ENCODE measurements at places on chromosomes 1 and 21.

DNA sequence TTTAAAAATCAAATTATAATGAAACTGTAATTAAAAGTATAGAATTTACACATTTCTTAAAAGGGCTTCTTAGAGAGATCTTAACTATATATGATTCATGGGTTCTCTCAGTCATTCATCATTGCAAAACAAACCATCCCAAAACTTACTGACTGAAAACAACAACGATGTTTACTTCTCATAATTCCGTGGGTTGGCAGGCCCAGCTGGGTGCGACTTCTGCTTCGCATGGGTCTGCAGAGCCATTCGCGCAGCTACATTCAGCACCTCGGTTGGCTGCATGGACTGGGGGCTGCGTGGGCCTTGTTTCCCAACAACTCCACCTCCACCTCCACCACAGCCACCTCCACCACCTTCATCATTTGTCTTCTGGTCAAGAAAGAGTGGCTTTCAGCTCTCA, 4.0 kb downstream of the SLAMF8 start:
- DNase-seq, result no peak

GRCh38 chr21:18334066-18334465, 69.5 kb downstream of the TMPRSS15 start:
- DNase-seq, result no peak

GRCh38 chr1:172476218-172476811, 32.4 kb upstream of the PIGC start:
- DNase-seq, result no peak

DNA sequence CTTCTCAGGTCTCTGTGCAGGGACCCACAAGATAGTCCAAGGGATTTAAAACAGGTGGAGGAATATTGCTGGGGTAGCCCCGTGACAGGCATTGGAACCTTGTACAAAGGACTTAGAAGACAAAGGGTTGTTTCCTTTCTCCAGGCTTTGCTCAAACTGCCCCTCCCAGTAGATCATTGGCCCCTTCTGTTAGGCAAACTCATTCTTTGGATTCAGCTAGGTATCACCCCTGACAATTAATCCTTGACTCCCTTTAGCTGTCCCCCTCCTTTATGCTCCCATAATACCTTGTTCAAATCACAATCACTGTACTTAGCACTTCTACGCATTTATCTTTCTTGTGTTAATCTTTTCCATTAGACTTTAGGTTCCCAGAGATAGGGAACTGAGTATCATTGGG, 360.5 kb downstream of the KCNH1 start:
- DNase-seq, result no peak

- no peak for DNase-seq
These were observed 8.3 kb downstream of the TSACC start for GRCh38 chr1:156346636-156347035.

DNA sequence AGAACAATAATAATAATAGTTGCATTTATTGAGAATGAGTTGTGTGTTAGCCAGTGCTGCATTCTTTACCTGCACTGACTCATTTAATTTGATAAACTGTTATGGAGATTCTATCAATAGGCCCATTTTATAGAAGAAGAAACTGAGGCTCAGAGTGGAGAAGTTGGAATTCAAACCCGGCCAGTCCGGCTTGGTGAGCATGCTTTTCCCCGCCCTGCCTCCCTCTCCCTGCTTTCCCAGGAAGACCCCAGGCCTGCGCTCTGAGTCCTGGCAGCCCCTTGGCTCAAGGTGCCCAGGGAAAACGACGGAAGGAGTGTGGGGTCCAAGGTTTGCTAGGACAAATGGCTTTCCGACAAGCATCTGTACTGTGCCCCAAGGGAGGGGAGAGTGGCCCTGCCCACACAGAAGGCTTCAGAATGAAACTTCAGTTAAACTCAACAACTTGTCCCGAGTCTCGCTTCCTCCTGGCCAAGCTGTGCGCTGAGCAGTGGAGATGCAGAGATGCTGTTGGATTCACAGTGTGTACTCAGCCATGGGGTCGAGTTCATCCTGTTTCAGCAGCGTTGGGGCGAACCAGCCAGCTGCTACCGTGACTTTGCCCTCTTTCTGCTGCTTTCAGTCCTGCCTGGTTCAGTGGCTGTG, 23.3 kb upstream of the PADI6 start:
- no peak for DNase-seq

DNA sequence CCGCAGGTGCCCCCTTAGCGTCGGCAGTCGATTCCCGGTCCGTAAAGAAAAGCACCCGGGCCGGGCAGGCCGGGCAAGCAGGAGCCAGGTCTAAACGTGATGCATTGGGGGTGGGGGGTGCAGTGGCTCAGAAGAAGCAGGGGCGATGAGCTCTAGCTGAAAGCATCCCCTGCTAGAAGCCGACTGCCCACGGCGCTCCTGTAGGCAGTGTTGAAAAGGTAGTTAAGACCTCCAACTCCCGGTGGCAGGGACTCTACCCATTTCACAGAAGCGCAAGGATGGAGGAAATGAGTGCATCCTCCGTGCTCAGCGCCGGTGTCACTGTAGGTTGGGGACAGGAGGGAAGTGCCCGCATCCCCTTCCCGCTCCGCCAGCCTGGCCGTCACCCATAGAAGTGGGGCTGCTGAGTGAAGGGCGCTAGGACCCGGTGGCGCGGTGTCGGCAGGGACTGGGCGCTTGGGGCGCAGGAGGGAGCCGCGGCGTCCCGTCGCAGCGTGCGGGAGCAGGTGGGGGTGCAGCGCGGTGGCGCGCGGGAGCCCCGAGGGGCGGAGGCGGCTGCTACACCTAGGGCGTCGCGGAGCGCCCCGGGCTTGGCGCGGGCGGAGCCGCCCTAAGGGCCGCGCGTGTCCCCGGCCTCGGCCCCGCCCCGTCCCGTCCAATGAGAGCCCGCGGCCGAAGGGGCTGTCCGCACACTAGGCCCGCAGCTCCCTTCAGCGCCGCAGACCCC, at the start of gene WNT2B:
Gene WNT2B, plus strand, starts transcription at position 688 of the 727 bp plus-strand sequence. CDS start 298 bp downstream, outside the sequence.
- DNase-seq, result peak; percentile 49

DNA sequence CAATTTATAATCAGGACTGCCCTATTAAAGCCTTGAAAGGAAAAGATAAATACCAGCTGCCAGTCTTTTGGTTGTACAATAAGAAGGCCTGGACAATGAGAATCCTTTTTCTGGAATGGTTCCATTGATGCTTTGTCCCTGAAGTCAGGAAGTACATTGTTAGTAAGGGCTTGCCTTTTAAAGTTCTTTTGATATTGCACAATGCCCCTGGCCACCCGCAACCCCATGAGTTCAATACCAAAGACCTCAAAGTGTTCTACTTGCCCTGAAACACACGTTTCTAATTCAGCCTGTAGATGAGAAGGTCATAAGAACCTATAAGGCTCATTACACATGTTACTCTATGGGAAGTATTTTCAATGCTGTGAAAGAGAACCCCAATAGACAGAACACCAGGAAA, 112.1 kb downstream of the OLFM3 start:
- DNase-seq, result no peak

GRCh38 chr1:212488436-212489283, 55.9 kb downstream of the NENF start:
- no peak for DNase-seq

- DNase-seq, result no peak
These were observed 8.8 kb downstream of the HMGB4 start for GRCh38 chr1:33872683-33873082.

DNA sequence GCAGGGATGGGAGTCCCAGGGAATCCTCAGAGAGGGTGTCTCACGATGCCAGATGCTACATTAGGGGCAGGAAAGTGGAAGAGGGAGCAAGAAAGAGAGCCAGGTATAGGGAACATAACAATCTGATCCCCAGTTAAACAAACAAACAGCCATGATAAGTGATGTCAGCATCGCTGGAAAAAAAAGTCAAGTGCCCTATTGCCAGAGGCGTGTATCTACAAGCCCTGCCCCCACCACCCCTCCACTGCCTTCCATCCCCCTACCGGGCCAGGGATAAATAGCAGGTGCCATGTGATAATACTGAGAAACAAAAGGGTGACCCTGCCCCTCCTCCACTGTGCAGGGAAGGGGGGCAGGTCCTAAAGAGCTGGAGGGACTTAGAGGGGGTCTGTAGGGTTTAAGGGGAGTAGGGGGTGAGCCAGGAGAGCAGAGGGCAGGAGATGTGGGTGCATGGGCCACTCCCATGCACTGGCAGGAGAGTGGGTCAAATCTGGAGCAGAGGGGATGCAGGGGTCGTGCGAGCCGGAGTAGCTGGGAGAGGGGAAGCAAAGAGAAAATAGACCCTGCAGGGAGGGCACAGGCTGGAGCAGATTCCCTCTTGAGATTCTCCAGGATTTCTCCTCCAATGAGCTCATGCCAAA, 3.4 kb downstream of the SLC26A9 start:
- peak; percentile 12 for DNase-seq

DNA sequence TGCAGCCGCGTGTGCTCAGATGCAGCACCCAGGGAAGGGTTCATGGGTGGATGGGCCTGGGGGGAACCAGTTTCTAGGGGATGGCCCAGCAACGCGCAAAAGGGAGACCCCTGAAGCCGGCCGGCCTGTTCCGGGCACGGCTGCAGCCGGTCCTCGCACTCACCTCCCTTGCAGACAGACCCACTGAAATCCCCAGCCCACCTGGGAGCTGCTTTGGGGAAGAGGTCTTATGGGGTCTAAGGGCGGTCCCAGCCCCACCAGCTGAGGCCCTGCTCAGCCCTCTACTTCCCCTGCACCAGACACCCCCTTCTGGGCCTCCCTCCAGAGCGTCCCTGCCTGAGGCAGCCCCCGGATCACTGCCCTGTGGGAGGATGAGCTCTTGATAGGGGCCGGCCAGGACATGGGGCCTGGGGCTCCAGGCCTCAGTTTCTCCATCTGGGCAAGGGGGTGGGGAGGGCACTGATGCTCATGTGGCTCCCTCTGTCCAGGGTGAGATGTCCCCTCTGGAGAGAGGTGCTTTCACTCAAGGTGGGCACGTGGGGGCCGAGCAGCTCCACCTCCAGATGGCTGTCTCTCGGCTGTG, 20.0 kb upstream of the TTC34 start:
- no peak for DNase-seq

DNA sequence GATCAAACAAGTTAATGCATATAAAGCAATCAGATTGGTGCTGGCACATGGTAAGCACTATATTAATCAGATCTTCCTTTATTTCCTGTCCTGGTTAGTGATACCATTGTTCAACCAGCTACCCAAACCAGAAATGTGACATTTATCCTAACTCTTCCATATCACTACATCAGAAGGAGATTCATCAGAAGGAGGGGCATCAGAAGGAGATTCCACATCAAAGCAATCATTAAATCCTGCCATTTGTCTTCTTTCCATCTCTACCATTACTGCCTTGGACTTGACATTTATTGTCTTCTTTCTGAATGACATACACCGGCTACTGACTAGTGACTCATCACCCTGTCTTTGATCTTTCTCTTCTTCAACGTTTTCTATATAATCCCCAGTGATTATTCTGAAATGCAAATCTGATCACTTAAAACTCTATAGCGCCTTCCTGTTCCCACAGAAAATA, 75.0 kb downstream of the DNM3 start:
- no peak for DNase-seq

GRCh38 chr1:245363461-245364200, 208.8 kb downstream of the KIF26B start:
- no peak for DNase-seq

DNA sequence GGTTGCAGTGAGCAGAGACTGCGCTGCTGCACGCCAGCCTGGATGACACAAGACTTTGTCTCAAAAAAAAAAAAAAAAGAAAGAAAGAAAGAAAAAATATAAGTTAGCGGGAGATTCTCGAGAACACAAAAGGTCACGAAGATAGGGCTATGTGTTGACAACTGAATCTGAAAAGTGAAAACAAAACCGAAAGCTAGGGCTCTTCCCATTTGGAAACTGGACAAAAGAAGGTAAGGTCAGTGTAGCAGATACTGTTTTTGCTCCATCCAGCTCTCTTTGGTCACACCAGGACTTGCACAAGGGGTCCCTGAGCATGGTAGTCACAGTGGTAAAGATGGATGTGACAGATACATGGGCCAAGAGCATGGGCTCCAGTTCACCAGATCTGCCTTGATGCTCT, 60.4 kb upstream of the MAP10 start:
- no peak for DNase-seq

DNA sequence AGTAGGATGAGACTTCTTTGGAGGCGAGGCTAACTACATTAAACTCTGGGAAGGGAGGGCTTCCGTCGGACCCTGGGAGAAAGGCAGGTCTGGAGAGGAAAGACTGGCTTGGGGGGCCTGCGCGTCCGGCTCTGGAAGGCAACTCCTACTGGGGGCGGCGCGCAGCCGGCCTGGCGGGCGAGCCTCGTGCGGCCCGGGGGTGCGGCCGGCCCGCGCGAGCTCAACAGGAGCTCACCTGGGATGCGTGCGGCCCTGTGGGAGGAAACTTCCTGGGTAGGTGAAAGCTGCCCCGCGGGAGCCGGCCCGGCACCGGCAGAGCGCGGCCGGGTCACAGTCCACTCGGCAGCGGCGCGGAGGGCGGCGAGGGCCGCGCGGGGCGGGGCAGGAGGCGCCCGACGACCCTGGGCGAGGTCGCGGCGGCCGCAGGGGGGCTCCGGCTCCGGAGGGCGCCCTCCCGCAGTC, 449 bp downstream of the EPS15 start:
- peak; percentile 51 for DNase-seq

DNA sequence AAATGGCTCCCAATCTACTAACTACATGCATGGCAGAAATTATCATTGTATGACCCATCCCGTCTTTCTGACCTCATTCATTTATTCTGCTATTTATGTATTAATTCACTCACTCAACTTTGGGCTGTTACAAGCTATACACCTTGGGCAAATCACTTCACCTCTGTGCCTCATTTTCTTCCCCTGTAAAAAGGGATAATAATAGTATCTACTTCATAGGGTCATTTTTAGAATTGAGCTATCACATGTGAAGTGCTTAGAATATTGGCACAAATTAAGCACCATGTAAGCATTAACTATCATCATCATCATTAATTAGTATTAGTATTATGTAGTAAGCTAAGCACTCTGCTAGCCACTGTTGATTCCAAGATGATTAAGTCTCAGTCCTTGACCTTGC, 52.1 kb downstream of the NMNAT2 start:
- DNase-seq, result no peak

DNA sequence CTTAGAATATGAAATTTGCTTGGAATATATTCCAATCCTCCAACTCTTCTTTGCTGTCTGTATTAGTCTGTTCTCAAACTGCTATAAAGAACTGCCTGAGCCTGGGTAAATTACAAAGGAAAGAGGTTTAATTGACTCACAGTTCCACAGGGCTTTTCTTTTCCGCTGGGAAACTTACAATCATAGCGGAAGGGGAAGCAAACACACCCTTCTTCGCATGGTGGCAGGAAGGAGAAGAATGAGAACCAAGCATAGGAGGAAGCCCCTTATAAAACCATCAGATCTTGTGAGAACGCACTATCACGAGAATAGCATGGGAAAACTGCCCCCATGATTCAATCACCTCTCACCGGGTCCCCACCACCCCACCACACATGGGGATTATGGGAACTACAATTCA, 14.8 kb downstream of the CENPF start:
- DNase-seq, result no peak

- DNase-seq, result no peak
These were observed 328.7 kb downstream of the PTPRC start for GRCh38 chr1:198967566-198967965.

DNA sequence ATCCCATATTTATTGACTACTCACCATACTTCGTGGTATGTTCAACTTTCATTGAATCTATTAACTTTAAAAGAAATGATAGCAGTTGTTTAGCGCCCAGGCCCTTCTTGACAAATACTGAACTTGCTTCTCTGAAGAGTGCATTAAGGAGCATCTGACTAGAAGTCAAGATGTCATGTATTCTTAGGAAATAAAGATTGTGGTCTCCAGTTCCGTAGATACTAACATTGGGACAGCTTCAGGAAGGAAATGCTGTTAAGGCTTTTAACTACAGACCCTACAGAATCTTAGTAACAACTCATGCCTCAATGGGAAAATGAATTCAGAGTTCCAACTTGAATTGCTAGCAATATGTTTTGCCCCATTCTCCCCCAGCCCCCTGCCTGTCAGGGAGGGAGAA, 14.8 kb downstream of the LYST start:
- DNase-seq, result no peak

- DNase-seq, result no peak
These were observed 53.3 kb upstream of the BOLA1 start for GRCh38 chr1:149846042-149846441.

All from activated naive CD4-positive, alpha-beta T cell treated with anti-CD3 and anti-CD28 coated beads, Interleukin-2, amount 50 U/mL, for 72 hours (primary cell).